ENCODE measurements at places on chromosomes 5 and 9.

- no peak for DNase-seq
These were observed 8.9 kb upstream of the DBN1 start for GRCh38 chr5:177482359-177482795.

- DNase-seq, result no peak
These were observed 95.6 kb downstream of the RFK start for GRCh38 chr9:76298521-76299144.

GRCh38 chr9:79526149-79526672 is 45.6 kb upstream of the TLE4 start:
- no peak for DNase-seq

GRCh38 chr5:67193439-67193807 is 3.2 kb downstream of the CD180 start:
- DNase-seq, result no peak

- DNase-seq, result no peak
These were observed 9.5 kb upstream of the BARHL1 start for GRCh38 chr9:132572921-132573320.
